ENCODE measurements at places on chromosomes 2 and 18. TPM values are rescaled to one million over a fixed set of nuclear protein-coding genes. Genes with fewer than 3 reads are reported as not detected.

The FBXO48 gene
- total RNA-seq: 0.64 TPM

- peak; percentile 31 for DNase-seq
These were observed 56.3 kb downstream of the SRBD1 start for GRCh38 chr2:45554742-45555140.

GRCh38 chr2:106065268-106065982 is 128.7 kb downstream of the UXS1 start:
- no peak for DNase-seq

GRCh38 chr18:11548916-11549551 is 60.4 kb upstream of the SLC35G4 start:
- DNase-seq: no peak

DNA sequence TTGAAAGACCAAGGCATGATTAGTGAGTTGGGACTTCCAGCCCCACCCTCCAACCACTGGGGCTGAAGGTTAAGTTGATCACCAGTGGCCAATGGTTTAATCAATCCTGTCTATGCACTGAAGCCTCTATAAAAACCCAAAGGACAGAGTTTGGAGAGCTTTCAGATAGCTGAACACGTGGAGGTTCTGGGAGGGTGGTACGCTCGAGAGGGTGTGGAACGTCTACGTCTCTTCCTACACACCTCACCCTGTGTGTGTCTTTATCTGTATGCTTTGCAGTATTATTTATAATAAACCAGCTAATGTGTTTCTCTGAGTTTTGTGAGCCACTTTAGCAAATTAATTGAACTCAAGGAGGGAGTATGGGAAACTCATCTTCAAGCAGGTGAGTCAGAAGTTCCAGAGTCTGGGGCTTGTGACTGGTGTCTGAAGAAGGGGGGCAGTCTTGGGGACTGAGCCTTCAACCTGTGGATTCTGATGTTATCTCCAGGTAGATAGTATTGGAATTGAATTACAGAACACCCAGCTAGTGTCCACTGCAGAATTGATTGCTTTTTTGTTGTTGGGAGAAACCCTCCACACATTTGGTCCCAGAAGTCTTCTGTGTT is 20.3 kb downstream of the ACTR3 start:
- no peak for DNase-seq

DNA sequence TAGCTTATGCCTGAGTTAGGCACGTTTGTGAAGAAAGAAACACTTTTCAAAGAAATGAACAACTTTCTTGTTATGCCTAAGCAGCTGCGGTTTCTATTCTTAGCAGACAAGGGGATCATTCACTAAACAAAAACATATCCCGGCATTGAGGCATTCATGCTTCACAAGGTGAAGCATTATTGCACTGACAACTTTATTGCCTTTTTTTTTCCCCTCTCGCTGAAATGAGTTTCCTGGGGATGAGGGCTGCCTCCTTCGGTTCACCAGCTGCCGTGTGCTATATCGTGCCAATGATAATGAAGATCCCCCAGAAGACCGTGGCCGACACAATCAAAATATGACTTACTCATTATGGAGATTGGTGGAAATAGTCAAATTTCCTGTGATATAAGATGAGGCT is 288.2 kb upstream of the ST6GAL2 start:
- peak; percentile 6 for DNase-seq

The IGFBP5 gene
- 0.46 TPM for total RNA-seq

- DNase-seq: no peak
These were observed 347.0 kb upstream of the CDH2 start for GRCh38 chr18:28523758-28524475.

GRCh38 chr2:47083886-47084687 is 71.0 kb downstream of the STPG4 start:
- DNase-seq: no peak

- DNase-seq: no peak
These were observed 48.1 kb upstream of the SETBP1 start for GRCh38 chr18:44632469-44633145.

DNA sequence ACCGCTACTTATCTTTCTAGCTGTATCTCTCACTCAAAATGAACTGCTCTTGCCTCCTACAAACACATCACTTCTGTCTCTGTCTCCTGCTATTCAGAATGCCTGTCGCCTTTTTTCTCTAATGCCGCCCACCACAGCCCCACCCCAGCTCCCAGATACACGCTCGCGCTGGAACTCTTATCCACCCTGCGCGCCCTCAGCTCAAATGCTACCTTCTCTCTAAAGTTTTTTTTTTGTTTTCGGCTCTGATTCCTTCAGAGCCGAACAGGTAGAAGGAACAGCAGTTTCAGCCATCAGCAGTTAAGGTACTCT is 3.9 kb upstream of the SOS1 start:
- no peak for DNase-seq

The RTP5 gene
- not detected for total RNA-seq
